Activated T-cell treated with anti-CD3 and anti-CD28 coated beads, Interleukin-2, amount 50 U/mL, for 24 hours (primary cell): ENCODE measurements at places on chromosomes 12 and 14.

- DNase-seq: no peak
These were observed 50.1 kb downstream of the KLRG1 start for GRCh38 chr12:9039397-9039977.

DNA sequence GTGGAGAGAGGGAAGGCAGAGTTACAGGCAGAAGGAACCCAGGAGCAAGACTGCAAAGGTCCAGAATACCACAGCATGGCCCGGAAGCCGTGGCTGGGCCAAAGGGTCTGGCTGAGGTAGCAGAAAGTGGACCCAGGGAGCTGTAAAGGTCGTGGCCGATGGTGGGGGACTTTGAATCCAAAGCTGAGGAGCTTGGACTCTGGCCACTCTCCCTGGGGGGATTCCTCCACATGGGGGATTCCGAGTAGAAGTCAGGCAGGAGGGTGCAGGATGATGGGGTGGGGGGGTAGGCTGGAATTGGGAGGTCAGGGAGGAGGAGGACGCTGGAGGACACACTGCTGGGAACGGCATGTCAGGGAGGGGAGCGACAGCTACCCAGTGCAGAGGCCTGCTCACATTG is 125.2 kb downstream of the GCH1 start:
- DNase-seq: no peak

DNA sequence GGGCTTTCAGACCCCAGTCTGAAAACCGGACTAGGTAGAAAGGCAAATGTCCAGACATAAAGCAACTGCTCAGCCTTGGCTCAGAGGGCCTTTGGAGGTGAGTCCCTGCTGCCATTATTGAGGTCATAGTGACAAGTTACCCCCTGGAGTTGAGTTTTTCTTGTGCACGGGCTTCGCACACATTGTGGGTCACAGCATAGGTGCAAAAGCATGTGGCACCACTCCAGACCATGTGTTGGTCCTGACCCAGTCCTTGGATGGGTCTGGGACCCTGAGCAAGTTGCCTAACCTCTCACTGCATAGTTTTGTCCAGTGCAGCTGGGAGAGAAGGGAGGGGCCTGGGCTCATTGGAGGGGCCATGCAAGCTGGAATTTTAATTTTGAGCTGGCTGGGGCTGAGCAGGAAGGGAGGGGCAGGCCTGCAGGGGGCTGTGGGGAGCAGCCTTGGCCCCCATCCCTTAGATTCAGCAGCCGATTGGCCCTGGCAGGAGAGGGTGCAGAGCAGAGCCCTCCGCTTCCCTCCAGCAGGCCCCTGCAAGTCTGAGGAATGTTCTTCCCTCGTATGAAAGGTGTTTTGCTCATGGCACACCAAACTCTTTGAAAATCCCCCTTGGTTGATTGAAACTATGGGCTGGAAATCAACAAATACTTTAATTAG is 4.2 kb upstream of the KRT5 start:
- DNase-seq: no peak

DNA sequence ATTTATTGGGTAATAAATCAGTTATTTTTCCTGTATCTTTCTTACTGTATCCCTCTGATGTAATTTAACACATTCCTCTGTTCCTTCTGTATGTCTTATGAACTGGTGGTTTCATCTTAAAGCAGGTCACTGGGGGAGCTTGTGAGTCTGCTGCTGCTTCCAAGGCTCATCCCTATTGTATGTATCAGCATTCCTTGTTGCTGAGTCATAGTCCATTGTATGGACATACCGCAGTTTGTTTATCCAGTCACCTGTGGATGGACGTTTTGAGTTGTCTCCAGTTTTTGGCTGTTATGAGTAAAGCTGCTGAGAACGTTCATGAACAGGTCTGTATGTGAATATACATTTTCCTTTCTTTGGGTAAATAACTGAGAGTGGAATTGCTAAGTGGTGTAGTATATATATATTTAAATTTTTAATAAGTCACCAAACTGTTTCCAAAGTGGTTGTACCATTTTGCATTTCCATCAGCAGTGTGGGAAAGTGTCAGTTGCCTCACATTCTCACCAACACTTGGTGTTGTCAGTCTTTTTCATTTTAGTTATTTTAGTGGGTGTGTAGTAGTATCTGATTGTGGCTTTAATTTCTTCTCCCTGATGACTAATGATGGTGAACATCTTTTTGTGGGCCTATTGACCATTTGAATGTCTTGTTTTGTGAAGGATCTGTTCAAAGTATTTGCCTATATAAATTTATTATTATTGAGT is 82.7 kb downstream of the BEGAIN start:
- no peak for DNase-seq

- no peak for DNase-seq
These were observed 61.5 kb upstream of the PTGR2 start for GRCh38 chr14:73789989-73790581.

- no peak for DNase-seq
These were observed 133.6 kb downstream of the ZFP36L1 start for GRCh38 chr14:68658943-68659931.

DNA sequence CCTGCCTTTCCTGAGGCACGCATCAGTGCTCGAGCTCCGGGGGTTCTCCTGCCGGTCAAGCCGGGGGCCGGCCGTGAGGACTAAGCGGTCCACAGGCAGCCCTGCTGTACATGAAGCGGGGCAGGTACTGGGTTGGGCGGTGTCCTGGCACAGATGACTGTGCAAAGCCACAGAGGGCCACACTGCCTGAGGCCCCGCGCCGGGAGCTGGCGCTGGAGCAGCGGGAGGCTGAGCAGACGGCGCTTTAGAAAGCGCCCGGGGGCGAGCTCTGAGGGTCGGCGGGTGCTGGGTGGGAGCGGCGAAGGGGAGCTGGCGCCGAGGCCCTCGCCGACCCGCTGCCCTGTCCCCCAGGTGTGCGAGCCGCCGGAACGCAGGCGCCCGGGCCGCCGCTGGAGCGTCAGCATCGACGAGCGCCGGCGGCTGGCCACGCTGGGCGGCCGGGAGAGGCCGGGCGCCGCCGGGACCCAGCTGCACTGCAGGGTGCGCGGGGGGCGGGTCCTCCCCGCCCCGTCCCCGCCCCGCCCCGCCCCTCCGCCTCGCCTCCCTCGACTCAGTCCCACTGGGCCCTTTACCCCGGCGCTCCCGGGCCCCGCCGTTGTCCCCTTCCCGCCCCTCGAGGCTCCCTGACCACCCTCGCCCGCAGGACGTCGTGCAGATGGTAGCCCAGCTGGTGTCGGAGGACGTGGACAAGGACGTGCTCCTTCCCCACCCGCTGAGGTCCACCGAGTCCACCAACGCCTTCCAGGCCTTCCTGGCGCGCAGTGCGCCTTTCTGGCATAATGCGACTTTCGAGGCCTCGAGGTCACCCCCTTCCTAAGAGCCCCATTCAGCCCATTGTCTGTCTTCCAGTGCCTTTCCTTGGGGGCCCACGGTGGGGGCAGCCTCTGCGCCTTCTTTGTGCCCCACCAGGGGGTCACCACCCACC is 8.3 kb upstream of the MTA1 start:
- DNase-seq: no peak

DNA sequence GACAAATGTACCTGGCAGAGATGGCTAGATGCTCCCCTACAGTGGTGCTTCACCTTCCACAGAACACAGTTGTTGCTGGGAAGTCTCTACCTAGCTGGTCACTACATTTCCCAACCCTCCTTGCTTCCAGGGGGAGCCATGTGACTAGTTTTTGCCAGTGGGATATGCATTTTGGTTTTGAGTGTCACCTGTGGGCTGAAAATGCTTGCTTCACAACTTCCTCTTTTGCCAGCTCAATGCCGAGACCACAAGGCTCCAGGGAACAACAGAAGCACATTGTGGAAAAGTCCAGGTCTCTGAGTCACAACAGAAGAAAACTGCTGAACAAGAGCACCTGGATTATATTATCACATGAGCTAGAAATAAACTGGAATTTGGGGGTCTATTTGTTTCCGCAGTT is 48.5 kb upstream of the ARHGAP5 start:
- no peak for DNase-seq
